ENCODE measurements at places on chromosomes 2 and 18. TPM values are rescaled to one million over a fixed set of nuclear protein-coding genes. Genes with fewer than 3 reads are reported as not detected.

DNA sequence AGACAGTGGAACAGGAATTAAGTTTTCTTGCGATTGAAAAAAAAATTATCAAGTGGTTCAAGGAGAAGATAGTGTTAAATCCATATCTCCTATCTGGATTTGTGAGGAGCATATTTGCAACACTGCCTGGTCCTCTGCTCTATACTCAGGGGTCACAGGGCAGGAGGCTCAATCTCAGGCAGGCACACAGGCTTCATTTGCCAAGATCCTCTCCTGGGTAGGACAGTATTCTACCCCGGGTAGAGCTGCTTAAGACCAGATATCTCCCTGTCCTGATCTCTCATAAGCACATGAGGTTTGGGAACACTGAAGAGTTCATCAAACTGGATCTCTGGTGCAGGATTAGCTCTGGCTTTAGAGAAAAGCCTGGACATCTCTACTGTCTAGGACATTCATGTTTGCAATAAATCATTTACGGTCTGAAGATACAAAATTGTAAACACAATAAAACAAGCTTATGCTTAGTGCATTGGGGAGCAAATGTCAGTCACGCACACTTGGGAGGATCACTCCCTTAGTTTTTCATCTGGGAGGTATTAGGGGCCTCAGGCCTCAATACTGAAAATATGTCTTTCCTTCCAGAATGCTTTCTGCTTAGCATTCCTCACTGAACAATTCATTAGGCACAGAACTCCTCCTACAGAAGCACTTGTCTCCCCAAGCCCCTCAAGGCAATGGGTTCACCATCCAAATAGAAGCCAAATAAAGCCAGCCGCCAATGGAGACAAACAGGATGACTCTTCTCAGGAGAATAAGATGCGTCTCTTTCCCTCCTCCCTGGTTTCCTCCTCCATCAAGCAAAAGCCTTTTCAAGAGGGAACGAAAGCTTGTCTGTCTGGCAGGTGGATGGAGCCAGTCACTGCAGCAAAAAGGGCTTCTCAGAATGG, 34.1 kb upstream of the LCLAT1 start:
- peaks cover 35% of the 10 kb centered on the region for H3K4me1 ChIP-seq
- peak overlapping the region; percentile 31 for H3K27ac ChIP-seq
- no peak for DNase-seq
- H3K4me3 ChIP-seq, result no peak overlapping the region
- no peaks in the 10 kb centered on the region for H3K36me3 ChIP-seq

DNA sequence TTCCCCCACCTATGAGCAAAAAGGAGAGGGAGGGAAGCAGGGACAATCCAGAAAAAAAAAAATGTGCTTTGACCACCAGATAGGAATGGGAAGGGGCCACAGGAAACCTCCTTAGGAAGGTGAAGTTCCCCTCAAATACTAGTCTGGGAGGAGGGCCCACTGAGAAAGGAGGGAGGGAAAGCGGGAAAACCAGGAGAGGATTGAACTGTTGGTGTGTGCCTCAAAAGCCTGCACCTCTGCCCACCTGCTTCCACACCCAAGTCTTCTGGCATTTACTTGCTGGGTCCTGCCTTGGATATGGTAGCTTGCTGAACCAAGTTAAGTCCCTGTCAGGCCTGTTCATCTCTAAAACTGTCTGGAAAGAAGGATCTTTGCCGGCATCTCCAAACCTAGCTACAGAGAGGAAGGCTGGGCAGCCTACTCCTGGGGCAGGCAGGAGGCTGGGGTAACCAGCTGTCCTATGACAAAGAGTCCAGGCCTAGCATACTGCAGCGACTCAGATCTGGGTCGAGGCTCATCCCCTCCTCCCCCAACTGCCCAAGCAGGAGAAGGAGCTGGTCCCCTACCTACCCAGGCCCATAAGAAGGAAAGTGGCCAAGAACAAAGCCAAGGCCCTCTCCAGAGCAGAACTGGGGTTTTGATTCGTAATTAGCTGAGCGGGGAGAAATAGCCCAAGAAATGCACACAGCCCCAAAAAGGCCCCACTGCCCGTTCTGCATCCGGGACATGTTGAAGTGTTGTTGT, 3.0 kb downstream of the EN1 start:
- peaks cover 80% of the 10 kb centered on the region for H3K27me3 ChIP-seq
- DNase-seq, result peak; percentile 68
- H3K4me1 ChIP-seq, result peaks cover 27% of the 10 kb centered on the region

DNA sequence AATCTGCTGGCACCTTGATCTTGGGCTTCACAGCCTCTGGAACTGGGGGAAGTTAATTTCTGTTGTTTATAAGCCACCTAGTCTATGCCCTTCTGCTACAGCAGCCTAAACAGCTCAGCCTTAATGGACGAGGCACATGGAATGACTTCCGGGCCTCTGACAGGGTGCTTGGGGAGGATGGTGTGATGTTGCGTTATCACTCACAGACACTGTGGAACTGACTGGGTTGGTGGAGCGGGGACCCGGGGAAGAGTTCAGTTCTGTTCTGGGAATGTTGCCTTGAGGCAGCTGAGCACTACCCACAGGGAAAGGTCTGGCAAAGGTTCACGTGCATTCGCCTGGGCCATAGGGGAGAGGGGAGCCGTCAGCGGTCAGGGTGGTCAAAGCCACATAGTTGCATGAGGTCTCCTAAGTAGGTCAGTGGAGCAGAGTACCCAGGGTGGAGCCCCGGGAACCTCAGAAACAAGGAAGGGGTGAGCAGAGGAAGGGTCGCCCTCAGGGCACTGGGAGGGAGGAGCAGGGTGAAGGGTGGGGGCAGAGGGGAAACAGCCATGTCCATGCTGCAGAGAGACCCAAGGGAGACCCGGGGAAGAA, 36.2 kb downstream of the LRRFIP1 start:
- H3K4me1 ChIP-seq, result peaks cover 18% of the 10 kb centered on the region
- no peak for DNase-seq
- H3K27me3 ChIP-seq, result no peaks in the 10 kb centered on the region
- H3K36me3 ChIP-seq, result peaks cover 5% of the 10 kb centered on the region
- H3K27ac ChIP-seq, result no peak overlapping the region

GRCh38 chr18:68942230-68942629, 144.3 kb downstream of the CCDC102B start:
- no peak overlapping the region for H3K4me3 ChIP-seq
- H3K4me1 ChIP-seq, result no peaks in the 10 kb centered on the region
- H3K27ac ChIP-seq, result no peak overlapping the region
- no peaks in the 10 kb centered on the region for H3K27me3 ChIP-seq

DNA sequence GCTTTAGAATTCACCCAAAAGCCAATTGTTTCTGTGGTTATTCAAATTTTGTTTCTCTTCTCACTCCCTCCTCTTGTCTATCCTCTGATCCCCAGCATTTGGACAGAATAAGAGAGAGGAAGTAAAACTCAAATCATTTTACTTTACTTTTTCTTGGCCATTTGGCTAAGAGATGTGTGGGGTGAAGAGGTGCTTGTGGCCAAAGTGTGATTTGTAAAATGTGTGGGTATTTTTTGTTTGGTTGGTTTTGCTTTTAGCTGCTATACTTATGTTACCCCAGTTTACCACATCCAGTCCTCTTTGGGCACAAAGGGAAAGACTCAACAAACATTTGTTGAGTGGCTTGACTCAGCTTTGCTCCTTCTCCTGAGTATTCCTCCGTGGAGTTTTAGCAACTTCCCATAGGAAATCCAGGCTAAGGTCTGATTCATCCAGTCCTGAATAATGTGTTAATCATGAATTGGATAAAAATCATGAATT, 109.1 kb upstream of the CYP1B1 start:
- peaks cover 31% of the 10 kb centered on the region for H3K4me1 ChIP-seq
- no peak overlapping the region for H3K4me3 ChIP-seq
- H3K27me3 ChIP-seq, result no peaks in the 10 kb centered on the region
- no peak for DNase-seq
- H3K36me3 ChIP-seq, result no peaks in the 10 kb centered on the region

DNA sequence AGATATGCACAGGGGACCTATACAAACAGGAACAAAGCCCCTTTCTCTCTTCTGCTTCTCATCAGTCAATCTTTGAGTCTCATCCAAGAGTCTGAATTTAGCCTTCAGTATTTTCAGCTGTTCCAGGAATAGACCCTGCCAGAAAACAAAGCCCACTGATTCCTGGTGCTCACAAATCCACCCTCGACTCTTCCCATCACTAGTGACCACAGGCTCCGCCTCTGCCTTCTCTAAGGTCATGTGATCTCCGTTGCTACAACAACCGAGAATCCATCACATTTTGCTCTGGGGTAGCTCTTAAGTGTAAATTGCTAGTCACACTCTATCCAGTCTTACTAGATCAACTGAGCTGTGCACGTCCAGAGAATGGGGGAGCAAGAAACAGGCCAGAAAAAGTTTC, 46.4 kb upstream of the SPTBN1 start:
- peaks cover 16% of the 10 kb centered on the region for H3K27me3 ChIP-seq
- H3K27ac ChIP-seq, result no peak overlapping the region
- no peak overlapping the region for H3K4me3 ChIP-seq
- no peak for DNase-seq
- H3K36me3 ChIP-seq, result no peaks in the 10 kb centered on the region
- no peaks in the 10 kb centered on the region for H3K4me1 ChIP-seq

- peaks cover 2% of the 10 kb centered on the region for H3K36me3 ChIP-seq
- no peak overlapping the region for H3K4me3 ChIP-seq
- H3K4me1 ChIP-seq, result peaks cover 46% of the 10 kb centered on the region
- H3K27me3 ChIP-seq, result peaks cover 8% of the 10 kb centered on the region
Observed at GRCh38 chr2:20931346-20931745, 108.4 kb upstream of the LDAH start.

DNA sequence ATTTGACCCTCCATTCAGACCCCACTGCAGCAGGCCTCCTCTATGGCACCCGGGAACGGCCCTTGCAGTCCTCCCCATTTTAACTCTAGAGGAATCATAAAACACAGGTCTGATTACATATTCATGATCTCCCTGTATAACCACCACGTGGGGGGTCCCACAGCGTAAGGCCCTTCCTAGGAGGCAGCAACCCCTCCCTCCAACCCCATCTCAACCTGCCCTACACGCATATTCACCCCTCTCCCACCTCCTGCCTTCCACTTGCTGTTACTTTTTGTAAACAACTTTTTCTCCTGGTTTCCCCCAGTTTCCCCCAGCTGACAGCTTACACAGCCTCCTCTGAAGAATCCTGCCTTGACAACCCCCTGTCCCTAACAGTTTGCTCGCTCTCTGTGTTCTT, 85.1 kb upstream of the FOXI3 start:
- no peaks in the 10 kb centered on the region for H3K36me3 ChIP-seq
- H3K4me3 ChIP-seq, result no peak overlapping the region
- H3K27me3 ChIP-seq, result peaks cover 13% of the 10 kb centered on the region
- no peak for DNase-seq
- H3K27ac ChIP-seq, result no peak overlapping the region

GRCh38 chr18:9417073-9417851, 58.1 kb upstream of the RALBP1 start:
- H3K4me3 ChIP-seq, result peak overlapping the region; percentile 28
- H3K36me3 ChIP-seq, result no peaks in the 10 kb centered on the region

GRCh38 chr2:207513551-207514257, 16.1 kb upstream of the CREB1 start:
- H3K4me1 ChIP-seq, result peaks cover 37% of the 10 kb centered on the region
- no peak for DNase-seq
- no peaks in the 10 kb centered on the region for H3K27me3 ChIP-seq
- H3K36me3 ChIP-seq, result no peaks in the 10 kb centered on the region
- peak overlapping the region; percentile 79 for H3K27ac ChIP-seq

DNA sequence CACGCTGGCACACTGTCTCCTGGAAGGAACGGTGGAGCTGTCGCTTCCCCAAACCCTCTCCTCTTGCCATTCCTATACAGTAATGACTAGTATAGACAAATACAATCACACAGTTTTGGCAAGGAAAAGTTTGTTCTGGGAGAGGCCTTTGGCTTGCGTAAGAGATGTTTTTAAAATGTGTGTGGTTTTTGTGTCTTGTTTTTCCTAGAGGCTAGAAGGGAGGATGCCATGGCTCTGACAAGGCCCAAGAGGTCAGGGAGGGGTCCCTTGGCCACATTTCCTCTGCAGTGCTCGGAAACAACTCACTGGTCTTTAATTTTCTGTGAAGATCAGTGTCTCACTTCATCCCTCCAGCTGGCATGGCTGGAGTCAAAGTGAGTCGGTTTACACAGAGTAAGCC, 195.9 kb downstream of the SH3RF3 start:
- no peak for DNase-seq
- H3K27ac ChIP-seq, result peak overlapping the region; percentile 93
- H3K36me3 ChIP-seq, result peaks cover 15% of the 10 kb centered on the region

DNA sequence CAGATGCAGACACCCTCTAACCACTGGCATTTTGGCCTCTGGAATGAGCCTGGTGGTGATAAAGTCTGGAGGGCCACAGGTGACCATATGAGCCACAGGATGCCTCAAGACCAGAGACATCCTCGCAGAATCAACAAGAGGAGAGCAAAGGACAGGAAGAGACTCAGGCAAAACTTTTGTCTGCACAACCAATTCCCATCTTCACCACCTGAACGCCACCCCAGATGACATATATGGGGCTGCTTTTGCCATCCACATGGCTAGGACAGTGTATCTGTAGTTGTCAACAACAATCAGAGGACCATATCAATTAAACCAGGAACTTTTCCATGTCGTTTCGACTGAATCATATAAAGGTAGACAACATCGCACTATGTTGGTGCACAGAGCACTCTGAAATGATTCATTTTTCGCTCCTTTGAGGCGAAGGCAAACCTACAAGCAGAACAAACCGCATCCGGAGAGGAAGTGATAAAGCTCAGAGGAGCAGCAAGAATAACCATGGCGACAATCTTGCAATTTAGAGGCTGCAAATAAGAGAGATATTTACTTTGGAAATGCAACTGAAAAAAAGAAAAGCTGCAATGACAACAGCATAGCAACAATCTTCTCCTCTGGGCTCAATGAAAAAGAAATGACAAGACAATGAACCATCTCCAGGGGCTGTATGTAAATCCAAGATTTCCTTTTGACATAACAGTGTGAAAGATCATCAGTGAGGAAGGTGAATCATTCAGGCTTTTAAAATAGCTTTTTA, 204.5 kb downstream of the ARL4C start:
- no peak overlapping the region for H3K27ac ChIP-seq
- H3K4me1 ChIP-seq, result peaks cover 22% of the 10 kb centered on the region
- H3K4me3 ChIP-seq, result no peak overlapping the region
- H3K27me3 ChIP-seq, result no peaks in the 10 kb centered on the region
- no peaks in the 10 kb centered on the region for H3K36me3 ChIP-seq

Gene AAK1
- total RNA-seq, result 66.0 TPM

Gene MDH1B
- total RNA-seq, result 1.3 TPM

Gene IL1F10
- not detected for total RNA-seq

Gene NYAP2
- not detected for total RNA-seq
